Left lung (tissue), 14 donors: ENCODE measurements at places on chromosomes 4 and X. TPM values are rescaled to one million over a fixed set of nuclear protein-coding genes. Genes with fewer than 3 reads are reported as not detected.

Gene XAGE2
- not detected for polyA plus RNA-seq

Gene SAT1
- polyA plus RNA-seq = 421 TPM

Gene FMR1NB
- not detected for polyA plus RNA-seq

Gene CHRDL1
- polyA plus RNA-seq = 10.0 TPM

Gene GPC3
- 571 TPM for polyA plus RNA-seq

Gene CRLF2
- polyA plus RNA-seq = 0.08 TPM

Gene NALF2
- polyA plus RNA-seq = 0.03 TPM
